ENCODE measurements at places on chromosomes 7 and 10.

GRCh38 chr10:120503689-120504088 lies 46.7 kb downstream of the PLPP4 start:
- no peak for DNase-seq

DNA sequence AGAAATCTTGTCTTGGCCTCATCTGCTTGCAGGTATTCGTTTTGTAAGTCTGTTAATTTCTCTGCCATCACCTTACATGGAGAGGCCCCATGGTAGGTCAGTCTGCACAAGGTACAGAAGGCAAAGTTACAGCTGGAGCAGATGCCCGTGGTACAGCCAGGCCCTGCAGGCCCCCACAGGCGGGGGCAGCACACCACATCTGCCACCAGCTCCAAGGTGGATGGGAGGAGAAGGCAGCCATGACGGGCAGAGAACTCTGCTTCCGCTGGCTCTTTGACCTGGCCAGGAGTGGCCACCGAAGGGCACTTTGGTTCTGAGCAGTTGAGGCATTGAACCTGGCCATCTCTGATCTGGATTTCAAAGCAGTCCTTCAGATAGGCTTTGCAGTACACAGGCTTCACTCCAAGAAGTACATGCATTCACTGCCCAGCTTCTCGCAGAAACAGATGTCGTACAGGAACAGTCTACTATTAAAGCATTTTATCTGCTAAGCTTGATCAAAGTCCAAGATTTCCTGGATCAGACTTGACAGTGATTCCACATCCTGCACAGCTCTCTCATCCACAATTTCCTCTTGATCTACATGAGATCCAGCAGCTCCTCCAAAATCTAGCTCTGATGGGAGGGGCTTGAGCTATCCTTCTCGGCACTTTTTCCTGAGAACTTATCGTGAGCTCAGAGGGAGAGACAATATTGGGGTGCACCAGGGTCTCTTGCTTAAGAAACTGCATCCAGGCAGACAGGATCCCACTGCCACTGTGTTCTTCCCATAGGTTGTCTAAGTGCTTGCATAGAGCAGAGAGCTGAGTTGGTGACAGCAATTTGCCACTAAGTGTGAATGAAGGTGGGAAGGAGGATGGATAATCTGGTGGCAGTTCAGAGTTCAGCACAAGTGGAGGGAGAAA lies 120.7 kb downstream of the TRRAP start:
- no peak for DNase-seq

GRCh38 chr10:101452593-101452992 lies 98.6 kb downstream of the BTRC start:
- no peak for DNase-seq

GRCh38 chr7:13117103-13117502 lies 429.7 kb downstream of the ARL4A start:
- no peak for DNase-seq

DNA sequence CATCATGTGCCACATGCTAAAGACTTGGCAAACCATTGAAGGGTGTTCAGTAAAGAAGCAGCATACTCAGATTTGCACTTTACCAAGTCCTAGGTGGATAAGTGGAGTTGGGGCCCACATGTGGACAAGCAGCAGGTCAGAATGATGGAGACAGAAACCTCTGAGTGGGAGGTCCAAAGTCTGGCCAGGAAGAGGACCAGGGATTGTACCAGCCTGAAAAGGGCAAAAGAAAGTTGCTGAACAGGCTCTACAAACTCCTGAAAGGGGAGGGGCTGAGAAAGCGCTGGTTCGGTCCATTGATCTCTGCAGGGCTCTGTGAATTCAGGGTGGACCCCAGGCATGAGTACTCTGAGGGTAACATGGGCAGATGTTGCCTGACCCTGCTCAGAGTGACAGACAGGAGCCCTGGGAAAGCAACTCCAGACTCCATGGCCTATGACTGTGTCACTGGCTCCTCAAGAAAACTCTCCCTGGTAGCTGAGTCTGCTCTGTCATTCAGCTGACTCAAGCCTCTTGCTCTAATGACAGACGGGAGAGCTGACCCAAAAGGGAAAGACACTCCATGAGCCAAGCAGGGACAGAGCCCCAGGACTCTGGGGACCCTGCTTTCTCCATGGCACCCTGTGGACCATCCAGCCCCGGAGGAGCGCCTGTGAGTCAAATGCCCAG lies 68.5 kb downstream of the TBXAS1 start:
- DNase-seq = no peak

DNA sequence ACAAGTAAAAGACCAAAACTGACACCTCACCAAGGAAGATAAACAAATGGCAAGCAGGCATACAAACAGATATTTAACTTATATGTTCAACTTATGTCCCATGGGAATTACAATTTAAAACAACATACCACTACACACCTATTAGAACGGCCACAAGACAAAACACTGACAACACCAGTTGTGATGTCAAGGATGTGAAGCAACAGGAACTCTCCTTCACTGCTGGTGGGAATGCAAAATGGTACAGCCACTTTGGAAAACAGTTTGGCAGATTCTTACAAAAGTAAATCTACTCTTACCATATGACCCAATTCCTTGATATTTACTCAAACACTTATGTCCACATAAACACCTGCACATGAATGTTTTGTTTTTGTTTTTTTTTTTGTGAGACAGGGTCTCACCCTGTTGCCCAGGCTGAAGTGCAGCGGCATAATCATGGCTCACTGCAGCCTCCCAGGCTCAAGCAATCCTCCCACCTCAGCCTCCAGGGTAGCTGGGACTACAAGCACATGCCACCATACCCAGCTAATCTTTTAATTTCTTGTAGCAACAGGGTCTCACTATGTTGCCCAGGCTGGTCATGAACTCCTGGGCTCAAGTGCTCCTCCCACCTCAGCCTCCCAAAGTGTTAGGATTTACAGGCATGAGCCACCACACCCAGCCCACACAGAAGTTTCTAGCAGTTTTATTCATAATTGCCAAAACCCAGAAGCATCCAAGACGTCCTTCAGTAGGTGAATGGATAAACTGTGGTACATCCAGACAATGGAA lies 27.3 kb downstream of the HERC4 start:
- no peak for DNase-seq

- DNase-seq = no peak
Measured at GRCh38 chr7:18225067-18225466, 197.4 kb upstream of the PRPS1L1 start.

GRCh38 chr10:76089556-76090180 lies 658.2 kb downstream of the LRMDA start:
- DNase-seq = no peak

DNA sequence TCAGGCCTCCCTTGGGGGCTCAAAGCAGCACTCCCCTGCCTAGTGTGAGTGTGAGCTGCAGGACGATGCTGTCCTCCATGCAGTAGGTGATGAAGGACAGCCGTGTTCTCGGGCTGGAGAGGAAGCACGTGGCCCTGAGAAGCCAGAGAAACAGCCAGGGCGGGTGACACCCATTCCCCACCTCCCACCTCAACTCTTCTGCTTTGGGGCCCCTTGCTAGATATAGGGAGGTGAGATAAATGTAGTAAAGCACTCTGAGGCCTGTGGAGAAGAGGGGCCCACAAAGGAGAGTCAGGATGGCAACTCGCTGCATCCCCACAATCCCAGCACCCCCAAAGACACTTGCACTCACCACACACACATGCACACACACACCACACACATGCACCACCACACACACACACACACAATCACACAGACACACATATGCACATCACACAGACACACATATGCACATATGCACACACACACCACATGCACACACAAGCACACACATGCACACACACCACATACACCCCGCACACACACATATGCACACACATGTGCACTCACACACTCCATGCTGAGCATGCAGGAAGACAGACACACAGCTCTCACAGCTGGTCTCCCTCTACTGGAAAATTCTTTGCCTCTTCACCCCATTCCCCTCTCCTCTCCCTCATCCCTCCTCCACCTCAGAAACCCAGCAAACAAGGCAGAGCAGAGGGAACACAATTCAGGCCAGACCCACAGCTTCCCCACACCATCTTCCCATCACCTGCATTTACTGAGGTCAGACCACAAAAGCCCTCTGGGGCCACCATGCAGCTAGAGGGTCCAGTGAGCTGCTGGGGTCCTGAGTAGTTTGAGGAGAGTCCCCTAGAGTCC lies 30.5 kb downstream of the ANXA8 start:
- DNase-seq = no peak

DNA sequence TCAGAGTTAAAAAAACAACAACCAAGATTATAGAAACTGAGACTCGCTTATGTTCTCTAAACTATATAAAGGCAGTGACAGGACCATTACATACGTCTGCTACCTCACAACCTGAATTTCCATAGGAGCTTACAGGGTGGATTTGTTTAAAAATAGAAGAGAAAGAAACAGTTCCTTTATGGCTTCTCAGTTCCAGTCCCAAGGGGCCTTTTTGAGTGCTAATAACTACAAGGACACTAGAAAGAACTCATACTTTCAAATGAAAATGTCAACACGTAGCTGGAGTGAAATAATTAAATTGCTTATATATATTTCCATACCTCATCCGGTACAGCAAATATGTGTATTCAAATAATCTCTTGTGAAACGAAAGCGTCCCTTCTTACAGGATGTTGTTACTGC lies 19.7 kb downstream of the TSPAN12 start:
- no peak for DNase-seq

GRCh38 chr10:14584661-14585060 lies 190.0 kb downstream of the FAM107B start:
- DNase-seq = no peak

GRCh38 chr10:23193435-23194074 lies 1.4 kb downstream of the PTF1A start:
- no peak for DNase-seq

DNA sequence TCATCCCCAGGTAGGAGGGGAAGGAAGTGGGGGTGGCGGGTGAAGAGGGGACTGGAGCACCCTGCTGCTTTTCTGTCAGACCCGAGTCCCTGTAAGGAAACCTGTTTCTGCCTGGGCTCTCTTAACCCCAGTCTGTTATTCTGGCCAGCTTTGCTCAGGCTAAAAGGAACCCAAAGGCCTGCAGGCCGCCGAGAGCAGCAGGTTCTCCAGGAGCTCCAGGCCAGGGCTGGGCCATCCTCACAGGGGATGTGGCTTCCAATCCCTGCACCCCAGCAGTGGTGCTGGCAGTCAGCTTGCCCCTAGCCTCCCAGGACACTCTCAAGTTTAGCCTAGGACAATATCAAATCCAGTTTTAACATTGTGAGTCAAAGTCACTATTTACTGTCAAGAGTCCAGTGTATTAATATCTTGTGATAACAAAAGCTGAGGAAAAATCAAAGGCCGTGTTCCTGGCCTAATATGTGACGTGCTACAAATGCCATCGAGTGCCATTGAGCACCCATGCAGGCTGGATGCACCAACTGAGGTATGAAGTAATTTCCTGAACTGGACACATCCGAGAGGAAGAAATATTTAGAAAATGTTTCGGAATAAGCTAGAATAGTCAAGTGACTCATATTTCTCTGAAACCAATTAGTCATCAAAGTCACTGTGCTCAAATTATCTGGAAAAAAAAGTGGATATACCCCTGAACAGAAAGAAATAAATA lies 7.0 kb downstream of the PKD1L1 start:
- no peak for DNase-seq

- DNase-seq = no peak
Measured at GRCh38 chr10:30705101-30705624, 75.6 kb upstream of the LYZL2 start.

DNA sequence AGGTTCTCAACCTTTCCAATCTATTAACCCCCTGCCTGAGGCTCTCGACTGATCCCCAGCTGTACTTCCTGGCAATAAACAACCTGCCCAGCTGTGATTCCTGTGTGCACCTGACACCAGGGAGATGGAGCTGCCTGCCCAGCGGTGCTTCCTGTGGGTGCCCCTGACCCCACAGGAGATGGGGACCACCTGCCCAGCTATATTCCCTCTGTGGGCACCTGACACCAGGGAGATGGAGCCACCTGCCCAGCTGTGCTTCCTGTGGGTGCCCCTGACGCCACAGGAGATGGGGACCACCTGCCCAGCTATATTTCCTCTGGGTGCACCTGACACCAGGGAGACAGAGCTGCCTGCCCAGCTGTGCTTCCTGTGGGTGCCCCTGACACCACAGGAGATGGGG lies 184.0 kb downstream of the DIP2C start:
- no peak for DNase-seq

Measured in activated T-cell treated with anti-CD3 and anti-CD28 coated beads for 48 hours (primary cell).